ENCODE measurements at places on chromosomes 3 and 15.

GRCh38 chr15:33735637-33736247, 232.6 kb upstream of the CHRM5 start:
- peak; percentile 63 for DNase-seq

DNA sequence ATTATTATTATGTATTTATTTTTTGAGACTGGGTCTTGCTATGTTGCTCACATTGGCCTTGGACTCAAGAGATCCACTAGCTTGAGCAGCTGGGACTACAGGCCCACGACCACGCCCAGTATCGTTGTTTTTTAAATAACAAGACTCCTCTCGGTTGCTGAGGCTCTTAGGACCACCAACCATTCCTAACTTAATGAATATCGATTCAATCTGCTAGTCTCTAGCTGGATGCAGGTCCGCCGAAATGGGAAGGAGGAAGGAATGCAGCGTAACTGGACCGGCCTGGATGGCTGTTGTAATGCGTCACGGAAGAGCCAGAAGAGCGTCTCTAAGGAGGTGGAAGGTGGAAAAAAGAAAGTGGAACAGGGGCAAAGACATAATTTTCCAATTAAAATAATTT, 1.7 kb downstream of the ANXA2 start:
- peak; percentile 43 for DNase-seq

- no peak for DNase-seq
These were observed 23.9 kb upstream of the ST3GAL6 start for GRCh38 chr3:98739266-98739665.

DNA sequence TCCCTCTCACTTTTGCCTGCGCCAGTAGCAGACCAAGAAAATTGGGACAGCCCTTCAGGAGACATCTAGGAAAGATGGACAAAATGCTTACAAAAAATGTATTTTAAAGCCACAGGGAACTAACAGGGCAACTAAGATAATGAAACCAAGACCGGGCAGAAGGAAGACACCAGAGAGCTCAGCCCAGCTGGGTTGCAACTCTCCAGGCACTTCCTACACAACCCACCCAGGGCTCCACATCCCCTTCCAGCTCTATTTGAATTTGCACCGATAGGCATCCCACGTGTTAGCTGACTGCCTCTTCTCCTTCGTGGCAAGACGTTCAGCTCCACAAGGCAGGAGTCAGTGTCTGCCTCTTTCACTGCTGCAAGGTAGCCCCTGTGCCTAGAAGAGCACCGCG, 6.6 kb upstream of the ATP10A start:
- no peak for DNase-seq

- no peak for DNase-seq
These were observed 47.0 kb downstream of the GNB4 start for GRCh38 chr3:179404307-179404706.

DNA sequence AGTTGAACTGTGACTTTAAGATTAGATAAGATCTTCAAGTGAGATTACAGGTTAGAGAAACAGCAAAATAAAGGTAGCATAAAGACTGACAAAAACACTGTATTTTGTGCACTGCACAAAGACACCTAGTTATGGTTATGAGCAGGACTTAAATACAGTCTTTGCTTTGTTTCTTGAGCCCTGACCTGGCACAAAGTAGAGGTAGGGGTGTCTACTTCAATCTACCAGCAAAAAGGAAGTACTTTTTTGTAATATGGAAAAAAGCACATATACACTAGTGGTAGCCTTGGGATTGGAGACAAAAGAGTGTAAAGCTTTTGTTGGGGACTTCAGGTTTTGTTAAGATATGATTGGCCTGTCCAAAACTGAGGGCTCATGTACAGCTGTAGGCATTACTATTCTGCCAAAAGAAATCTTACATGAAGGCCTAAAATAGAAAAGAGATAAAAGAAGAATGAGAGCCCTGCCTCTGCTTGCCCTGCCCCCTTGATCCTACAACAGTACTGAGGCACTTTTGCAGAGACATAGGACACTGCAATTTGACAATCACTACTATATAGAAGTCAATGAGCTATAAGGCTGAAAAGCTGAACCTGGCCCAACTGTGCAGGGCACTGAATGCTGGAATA, 194.3 kb downstream of the CBLB start:
- DNase-seq, result no peak

DNA sequence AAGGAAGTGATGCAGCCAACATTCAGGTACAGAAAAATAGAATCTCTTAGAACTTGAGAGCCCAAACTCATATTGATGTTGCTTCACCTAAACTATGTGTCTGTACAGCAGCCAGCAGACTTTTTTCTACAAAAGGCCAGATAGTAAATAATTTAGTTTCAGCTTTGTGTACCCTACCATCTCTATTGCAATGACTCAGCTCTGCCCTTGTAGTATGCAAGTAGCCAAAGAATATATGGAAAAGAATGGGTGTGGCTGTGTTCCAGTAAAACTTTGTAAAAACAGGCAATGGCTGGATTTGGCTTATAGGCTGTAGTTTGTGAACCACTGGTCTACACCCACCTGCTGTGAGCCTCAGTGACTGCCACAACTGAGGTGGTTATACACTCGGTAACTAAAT, 392.5 kb upstream of the RARB start:
- DNase-seq, result no peak

DNA sequence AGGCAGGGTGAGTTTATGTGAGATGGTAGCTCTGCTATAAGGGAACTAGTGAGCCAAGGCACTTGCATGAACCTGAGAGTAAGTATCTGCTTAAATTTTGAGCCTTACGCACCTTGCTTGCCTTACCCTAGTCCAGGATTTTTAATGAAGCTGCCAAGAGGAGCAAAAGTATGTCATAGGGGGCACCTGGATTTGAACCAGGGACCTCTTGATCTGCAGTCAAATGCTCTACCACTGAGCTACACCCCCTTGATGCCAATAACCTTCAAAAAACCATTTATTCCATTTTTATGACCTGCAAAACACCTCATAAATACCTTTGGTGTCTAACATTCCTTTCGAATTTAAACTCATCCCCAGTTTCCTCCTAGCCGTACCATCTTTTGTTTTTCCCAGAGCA, 88.3 kb upstream of the ACP3 start:
- no peak for DNase-seq

GRCh38 chr15:58732625-58733363, 16.7 kb downstream of the ADAM10 start:
- DNase-seq, result no peak

- no peak for DNase-seq
These were observed 91.2 kb downstream of the EOMES start for GRCh38 chr3:27630885-27631284.

- DNase-seq, result no peak
These were observed 49.5 kb downstream of the APBA2 start for GRCh38 chr15:28935316-28935715.

- DNase-seq, result peak; percentile 67
These were observed 3.4 kb upstream of the COL7A1 start for GRCh38 chr3:48598323-48599076.

GRCh38 chr15:90512981-90513380, 16.7 kb upstream of the CRTC3 start:
- no peak for DNase-seq

DNA sequence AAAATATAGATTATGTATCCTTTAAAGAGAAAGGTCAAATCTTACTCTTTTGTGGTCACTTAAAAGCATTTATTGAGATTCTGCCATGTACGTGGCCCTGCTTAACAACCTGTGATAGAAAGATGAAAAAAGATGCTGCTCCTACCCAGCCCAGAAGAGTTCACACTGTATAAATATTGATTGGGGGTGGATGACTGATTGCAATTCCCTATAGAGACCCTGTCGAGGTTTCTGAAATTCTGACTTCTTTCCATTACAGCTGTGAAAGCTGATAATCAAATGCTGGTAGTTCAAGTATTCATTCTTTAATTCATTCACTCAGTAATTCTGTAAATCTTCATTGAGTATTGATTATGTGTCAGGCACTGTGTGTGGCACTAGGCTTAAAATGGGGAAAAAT, 114.1 kb upstream of the CHL1 start:
- no peak for DNase-seq

DNA sequence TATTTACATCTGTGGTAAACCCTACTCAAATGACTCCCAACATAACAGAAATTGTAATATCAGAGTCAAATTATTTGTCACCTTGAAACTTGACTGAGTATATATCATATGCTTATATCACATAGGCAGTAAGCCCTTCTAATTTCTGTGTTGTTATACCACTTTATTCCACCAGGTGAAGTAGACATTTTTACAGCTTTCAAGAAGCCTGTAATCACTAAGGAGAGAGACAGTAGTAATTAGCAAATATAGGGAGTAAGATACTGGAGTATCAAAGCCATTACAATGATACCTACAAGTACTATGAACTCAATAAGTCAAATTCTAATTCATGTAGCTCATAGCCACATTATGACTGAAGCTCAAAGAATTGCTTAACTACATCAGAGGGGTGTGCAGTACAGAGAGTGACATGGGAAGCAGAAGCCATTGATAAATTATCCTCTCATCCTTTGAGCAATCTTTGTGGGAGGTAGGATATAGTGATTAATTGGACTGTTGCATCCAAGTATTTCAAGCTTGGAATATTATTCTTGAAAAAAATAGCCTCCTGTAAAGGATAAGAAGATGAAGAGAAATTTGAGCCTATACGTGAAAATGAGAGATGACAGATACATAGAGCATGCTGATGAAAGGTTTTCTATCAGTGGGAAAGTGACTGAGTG, 1005.9 kb downstream of the ZPLD1 start:
- peak; percentile 58 for DNase-seq

DNA sequence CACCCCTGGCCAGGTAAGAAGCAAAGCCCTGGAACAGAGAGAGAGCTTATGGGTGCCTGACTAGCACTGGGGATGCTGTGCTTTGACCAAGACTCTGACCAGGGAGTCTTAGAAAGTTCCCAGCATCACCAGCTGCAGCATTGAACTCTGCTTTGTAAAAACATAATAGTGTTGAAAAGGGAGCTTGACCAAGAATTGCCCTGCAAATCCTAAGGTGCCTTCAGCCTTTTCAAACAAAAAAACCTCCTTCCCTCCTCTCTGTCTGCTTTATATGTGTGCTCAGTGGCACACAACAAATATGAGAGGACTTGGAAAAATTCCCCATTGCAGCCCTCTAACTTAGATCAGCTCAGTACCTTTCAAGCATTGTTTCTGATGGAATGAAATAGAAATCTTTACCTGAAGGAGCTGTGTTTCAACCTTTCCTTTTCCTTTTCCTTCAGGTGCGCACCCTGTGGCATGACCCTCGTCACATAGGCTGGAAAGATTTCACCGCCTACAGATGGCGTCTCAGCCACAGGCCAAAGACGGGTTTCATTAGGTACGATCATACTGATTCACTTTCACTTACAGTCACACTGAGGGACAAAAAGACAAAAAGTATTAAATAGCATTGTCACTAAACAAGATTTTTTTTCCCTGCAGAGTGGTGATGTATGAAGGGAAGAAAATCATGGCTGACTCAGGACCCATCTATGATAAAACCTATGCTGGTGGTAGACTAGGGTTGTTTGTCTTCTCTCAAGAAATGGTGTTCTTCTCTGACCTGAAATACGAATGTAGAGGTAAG, 13.0 kb downstream of the THBS1 start:
- DNase-seq, result no peak

- DNase-seq, result peak; percentile 17
These were observed 238.5 kb upstream of the ZNF385D start for GRCh38 chr3:21989341-21990042.

- DNase-seq, result no peak
These were observed 5.7 kb downstream of the RAD54L2 start for GRCh38 chr3:51544011-51544775.

DNA sequence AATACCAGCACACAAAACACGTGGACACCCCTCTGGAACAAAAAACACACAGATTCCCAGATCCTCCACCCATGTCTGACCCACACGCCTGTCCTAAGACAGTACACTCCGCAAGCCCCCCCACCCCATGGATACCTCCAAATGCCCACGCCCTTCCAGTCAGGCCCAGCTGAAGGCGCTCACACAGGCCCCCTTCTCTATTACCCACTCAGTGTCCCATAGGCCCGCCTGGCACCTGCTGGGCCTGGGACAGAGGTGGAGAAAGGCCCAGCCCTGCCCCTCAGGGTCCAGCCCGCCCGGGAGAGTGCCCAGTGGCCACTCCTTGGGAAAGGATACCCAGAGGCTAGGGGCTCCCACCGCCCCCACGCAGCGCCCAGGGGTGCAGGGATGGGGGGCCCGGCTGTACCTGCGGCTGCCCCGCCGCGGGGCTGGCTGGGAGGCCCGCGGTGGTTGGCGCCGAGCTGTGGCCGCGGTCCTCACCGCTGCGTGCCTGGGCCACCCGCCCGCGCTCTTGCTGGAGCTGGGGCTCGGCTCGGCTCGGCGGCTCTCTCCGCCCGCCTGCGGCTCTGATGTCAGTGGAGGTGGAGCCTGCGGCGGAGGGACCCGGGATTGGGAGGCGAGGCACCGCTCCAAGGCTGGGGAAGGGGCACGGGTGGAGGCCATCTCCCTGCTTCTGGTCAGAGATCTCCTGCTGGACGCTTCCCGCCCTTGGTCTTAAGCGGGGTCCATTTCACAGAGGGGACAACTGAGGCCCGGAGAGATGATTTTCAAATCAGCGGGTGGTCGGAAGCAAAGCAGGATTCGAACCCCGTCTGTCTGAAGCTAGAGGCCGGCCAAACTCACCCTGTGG, at the start of gene CAMK1:
TSS of gene CAMK1 (minus strand) at position 522 of the 850 bp plus-strand sequence. CDS start 2,198 bp downstream, outside the sequence.
- DNase-seq, result peak; percentile 86

DNA sequence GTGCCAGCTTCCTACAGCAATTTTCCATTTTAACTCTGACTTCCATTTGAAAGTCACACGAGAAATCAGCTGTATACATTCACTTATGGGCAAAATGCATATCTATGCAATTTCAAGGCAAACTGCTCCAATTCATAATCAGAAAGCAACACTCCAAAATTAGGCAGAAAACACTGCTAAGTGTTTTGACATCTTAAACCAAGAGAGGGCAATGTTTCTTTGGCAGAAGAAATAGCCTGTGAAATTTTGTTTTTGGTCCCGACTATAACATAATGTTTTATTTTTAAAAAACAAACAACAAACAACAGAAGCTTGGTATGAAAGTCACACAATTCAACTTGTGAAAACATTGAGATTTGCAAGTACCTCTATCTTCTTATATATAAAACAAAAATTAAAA, 42.6 kb downstream of the GOLIM4 start:
- no peak for DNase-seq

DNA sequence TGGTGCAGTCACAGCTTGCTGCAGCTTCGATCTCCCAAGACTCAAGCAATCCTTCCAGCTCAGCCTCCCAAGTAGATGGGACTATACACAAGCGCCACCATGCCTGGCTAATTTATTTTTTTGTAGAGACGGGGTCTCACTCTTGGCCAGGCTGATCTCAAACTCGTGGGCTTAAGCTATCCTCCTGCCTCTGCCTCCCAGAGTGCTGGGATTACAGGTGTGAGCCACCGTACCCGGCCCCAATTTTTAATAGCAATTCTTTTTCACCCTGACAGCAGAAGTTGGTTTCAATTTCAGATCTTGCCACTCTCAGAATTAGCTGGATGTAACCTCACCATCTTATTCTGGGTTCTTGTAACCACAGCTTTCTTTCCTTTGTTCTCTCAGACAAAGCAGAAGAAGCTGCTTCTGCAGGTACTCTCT, 64.8 kb downstream of the TRIM71 start:
- no peak for DNase-seq

GRCh38 chr3:194756460-194756779, 70.7 kb downstream of the FAM43A start:
- no peak for DNase-seq
